ENCODE measurements at places on chromosomes 2 and 18. TPM values are rescaled to one million over a fixed set of nuclear protein-coding genes. Genes with fewer than 3 reads are reported as not detected.

GRCh38 chr2:227799202-227799601, 14.4 kb upstream of the CCL20 start:
- DNase-seq: peak; percentile 64

GRCh38 chr2:117737846-117738245, 76.6 kb upstream of the DDX18 start:
- no peak for DNase-seq

- DNase-seq: no peak
Measured at GRCh38 chr2:86253424-86253823, 54.2 kb downstream of the MRPL35 start.

DNA sequence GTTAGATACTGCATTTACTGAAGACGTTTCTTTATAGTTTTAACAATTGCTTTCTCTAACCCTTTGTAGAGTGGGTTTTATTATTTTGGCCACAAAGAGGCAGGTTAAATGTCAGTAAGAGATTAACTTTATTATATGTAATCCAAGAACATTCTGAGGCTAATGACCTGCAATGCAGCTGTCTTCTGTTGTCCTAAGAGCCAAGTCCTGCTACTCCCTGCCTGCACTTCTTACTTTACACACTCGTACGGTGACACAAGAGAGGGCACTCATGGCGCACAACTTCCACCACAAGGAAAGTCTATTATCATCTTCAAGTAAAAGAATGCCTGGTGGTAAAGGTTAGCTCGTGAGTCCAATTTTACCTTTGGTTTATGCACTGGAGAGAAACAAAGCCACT, 471.0 kb upstream of the HNMT start:
- peak; percentile 27 for DNase-seq

DNA sequence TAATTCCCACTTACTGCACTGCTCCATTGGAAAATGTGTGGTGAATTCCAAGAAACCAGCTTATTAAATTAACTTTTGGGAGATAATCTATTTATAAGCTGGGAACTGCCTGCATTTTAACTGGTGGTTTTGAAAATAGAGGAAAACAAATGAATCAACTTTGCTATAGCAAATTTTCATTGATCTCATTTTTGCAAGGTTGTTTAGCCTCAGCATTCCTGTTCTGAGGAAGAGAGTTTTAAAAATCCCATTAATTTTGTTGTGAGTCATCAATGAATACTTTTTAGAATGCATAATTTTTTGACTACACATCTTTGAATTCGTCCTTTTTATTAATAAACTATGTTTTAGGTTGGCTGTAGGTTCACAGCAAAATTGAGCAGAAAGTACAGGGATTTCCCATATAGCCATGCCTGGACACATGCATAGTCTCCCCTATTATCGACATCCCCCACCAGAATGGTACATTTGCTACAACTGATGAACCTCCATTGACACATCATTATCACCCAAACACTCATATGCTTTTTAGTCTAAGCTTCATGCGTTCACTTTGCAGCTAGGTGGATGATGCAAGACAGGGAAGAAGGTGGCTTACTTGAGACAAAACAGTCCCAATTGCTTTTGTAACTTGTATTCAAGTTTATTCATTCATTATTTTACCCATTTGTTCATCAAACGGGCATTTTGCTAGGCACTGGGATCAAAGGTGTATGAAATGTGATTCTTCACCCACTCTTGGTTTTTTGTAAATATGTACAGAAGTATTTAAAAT, 106.9 kb downstream of the ZNF521 start:
- no peak for DNase-seq

- DNase-seq: no peak
Measured at GRCh38 chr18:7740821-7741220, 173.7 kb downstream of the PTPRM start.

DNA sequence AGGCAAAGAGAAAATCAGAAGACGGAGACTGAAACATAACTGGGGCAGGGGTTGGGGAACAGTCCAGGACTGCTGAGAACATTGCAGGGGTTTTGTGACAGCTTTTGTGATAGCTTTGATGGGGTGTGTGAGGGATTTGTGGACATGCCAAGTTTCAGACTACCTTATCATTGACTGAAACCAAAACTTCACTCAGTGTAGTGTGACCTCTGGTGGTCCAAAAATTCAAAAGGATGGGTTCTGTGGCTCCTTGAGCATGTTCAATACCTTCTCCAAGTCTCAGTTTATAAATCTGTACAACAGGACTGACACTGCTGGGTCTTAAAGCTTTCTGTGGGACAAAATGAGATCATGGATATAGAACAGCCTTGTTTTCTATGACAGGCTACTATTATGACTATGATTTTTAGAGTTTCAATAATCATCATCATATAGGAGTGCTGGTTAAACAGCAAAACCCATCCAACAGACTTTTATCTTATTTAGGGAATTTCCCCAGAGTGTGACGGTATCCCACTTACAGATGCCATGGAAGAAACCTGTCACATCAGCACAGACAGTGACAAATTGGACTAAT, 259.2 kb upstream of the SLC14A2 start:
- no peak for DNase-seq

GRCh38 chr2:205878999-205879762, 196.9 kb downstream of the NRP2 start:
- DNase-seq: no peak

- DNase-seq: no peak
Measured at GRCh38 chr18:22936515-22936914, 3.4 kb downstream of the RBBP8 start.

GRCh38 chr2:183179156-183179555, 54.9 kb downstream of the NUP35 start:
- DNase-seq: no peak

DNA sequence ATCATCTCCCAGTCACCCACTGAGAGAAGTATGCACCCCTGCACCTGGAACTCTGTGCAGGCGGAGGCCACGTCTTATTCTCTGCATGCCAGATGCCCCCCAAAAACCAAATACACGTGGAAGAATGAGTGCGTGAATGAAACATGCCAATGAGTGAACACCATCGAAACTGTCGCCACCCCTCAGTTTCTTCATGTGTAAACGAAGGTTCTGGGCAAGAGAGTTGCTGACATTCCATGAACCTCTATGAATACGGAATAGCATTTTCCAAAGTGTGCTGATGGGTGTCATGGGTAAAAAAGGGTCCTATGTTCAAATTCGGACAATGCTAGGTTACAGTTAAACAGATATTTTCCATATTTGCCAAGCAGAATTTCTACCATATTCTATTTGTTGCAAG, 19.8 kb downstream of the FER1L5 start:
- DNase-seq: no peak

DNA sequence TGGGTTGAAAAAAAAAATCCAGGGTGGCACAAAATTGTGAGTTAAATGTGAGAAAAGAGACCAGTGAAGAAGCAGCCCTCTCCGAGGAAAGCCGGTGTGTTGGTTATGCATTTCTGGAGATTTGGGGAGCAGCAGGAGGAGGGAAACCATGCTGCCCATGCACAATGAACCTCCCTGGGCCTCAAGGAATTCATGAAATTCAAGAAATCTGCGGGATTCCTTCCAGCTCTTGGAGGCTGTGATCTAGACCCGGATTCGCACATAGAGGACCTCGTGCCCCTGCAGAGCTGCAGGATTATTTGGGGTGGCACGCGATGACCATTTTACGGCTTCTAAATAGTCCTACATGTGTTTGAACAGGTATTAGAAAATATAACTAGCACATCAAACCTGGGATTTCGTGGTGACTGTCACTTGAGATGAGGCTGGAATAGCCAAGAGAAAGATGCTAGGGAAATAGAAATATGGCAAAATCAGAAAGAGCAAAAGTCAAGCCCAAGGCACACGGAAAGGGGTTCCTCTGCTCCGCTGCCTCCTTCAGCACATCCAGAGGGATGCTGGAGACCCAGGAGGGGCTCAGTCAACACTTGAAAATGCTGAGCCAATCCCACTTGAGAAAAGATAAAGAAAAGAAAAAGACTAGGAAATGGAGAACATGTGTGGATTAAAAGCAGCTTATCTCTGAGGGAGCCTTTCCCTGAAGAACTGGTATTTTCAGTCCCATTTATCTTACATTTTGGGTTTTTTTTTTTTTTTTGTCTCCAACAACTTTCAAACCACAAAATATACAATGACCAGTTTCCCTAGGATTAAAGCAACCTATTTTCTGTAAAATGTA, 22.0 kb downstream of the KCTD1 start:
- DNase-seq: no peak

DNA sequence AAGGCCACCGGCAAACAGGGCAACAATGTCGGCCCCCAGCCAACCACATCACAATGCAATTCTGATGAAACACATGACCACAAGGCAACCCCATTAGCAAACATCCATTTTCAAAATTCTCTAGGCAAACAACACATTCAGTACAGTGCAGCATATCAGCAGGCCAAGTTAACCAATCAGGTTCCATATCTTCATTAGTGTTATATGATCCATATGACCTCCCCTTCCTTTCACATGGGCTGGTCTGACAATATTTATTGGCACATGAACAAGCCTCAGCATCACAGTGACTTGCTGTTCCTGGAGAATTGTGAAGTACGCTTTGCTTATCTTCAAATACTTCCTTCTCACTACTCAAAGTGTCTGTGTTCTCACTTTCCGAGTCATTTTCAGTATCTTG, 19.8 kb downstream of the RNF103 start:
- no peak for DNase-seq

DNA sequence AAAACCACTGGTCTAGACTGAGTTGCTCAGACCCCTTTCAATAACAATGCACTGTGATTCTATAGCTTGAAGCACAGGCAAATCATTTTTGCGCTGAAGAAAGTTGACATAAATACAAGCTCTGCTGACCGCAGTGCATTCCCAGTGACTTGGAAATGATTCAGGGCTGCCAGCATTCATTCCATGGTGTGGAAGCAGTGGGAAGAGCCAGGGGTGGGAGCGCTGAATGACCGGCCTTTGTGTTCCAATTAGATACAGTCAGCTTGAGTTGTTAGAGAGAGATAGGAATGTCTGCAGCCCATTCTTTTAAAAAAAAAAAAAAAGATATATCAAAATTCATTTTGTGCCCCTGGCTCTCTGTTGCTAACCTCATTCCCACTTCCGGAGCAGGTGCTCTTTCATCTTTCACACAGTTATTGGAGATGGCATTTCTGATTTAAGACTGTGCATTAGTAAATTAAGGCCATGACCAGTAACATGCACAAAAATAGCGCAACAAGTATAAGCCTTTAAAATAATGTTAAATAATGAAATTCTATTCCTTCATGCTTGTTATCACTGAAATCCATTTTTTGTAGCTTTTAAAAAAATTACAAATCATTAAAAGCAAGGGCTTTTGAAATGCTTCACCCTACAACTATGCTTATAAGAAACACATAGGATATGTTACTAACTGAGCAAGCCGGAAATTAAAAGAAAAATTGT, 59.4 kb upstream of the CTLA4 start:
- no peak for DNase-seq

GRCh38 chr2:127039387-127040031, 67.4 kb downstream of the BIN1 start:
- no peak for DNase-seq

GRCh38 chr2:135762022-135762421, 20.4 kb downstream of the UBXN4 start:
- DNase-seq: no peak

- DNase-seq: no peak
Measured at GRCh38 chr18:34002130-34002529, 222.6 kb downstream of the NOL4 start.

GRCh38 chr2:239657992-239658391, 257.2 kb upstream of the HDAC4 start:
- no peak for DNase-seq

DNA sequence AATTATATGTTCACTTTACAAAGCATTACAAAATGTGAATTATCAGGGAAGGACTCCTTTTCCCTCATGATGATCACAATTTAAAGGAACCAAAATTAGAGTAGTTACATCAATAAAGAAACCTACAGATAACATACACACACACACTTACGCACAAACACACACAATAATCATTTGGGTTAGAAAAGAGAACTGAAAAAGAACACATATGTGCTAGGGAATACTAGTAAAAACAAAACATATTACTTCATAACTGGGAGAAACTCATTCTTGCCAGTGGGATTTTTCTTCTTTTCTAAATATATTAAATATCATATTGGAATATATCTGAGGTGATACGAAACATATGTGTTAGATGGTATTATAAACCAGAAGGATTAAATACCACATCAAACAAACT, 42.3 kb downstream of the FIGN start:
- no peak for DNase-seq

DNA sequence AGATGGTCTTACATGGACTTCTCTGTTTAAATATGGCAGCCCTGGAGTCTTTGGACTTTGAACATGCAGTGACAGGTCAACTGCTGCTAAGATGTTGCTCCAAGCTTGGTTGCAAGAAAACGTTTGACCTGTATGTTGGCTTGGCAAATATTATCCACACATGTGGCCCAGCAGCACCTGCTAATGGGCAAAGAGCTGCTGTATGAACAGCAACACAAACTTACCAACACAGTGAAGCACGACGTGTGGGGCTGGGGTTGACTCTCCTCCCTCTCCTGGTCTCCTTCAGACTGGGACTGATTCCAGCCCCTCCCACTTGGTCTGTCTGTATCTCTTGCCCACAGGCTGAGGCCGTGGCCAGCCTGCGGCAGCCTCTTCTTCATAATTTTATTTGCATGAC, 3.8 kb downstream of the KCNE4 start:
- DNase-seq: peak; percentile 17

DNA sequence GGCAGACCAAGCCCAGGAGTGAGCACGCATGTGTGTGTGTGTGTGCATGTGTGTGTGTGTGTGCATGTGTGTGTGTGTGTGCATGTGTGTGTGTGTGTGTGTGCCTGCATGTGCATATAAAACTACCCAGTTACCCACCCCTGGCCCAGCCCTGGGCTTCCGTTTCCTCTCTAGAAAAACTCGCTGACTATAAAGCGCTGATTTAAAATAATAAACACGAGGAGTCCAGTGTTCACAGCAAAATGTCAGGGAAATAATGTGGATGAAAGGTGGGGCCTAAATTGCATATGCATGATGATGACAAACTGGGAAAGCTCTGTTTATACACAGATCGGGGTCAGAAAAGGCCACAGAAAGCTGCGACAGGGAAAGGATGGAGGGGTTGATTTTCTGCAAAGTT, 7.5 kb downstream of the ADCY3 start:
- peak; percentile 77 for DNase-seq

GRCh38 chr2:131077182-131077846, 15.9 kb downstream of the FAM168B start:
- no peak for DNase-seq

GRCh38 chr18:57767259-57768050, 35.7 kb downstream of the ATP8B1 start:
- DNase-seq: no peak

GRCh38 chr2:16824472-16824871, 158.8 kb upstream of the CYRIA start:
- DNase-seq: no peak

Gene ANKRD29
- total RNA-seq: 2.5 TPM

Gene MAB21L4
- total RNA-seq: 11.8 TPM

Gene REG3A
- total RNA-seq: 3.7 TPM

Gene PUS10
- 11.2 TPM for total RNA-seq

Gene ANKRD30BL
- total RNA-seq: not detected

Gene ERBB4
- 0.18 TPM for total RNA-seq

Gene ANO7
- total RNA-seq: 75.4 TPM

Gene ABCG8
- 0.67 TPM for total RNA-seq

Gene COLEC11
- total RNA-seq: 0.85 TPM
